ENCODE measurements at places on chromosomes 2 and 18.

- DNase-seq = no peak
These were observed 36.6 kb upstream of the TCF7L1 start for GRCh38 chr2:85096616-85097015.

- DNase-seq = no peak
These were observed 9.7 kb downstream of the OXER1 start for GRCh38 chr2:42754021-42754775.

- DNase-seq = no peak
These were observed 10.8 kb downstream of the GBX2 start for GRCh38 chr2:236157366-236157765.

GRCh38 chr18:48961547-48961946 lies 10.8 kb upstream of the SMAD7 start:
- DNase-seq = no peak

GRCh38 chr18:47260924-47261701 lies 9.7 kb upstream of the SKOR2 start:
- no peak for DNase-seq

DNA sequence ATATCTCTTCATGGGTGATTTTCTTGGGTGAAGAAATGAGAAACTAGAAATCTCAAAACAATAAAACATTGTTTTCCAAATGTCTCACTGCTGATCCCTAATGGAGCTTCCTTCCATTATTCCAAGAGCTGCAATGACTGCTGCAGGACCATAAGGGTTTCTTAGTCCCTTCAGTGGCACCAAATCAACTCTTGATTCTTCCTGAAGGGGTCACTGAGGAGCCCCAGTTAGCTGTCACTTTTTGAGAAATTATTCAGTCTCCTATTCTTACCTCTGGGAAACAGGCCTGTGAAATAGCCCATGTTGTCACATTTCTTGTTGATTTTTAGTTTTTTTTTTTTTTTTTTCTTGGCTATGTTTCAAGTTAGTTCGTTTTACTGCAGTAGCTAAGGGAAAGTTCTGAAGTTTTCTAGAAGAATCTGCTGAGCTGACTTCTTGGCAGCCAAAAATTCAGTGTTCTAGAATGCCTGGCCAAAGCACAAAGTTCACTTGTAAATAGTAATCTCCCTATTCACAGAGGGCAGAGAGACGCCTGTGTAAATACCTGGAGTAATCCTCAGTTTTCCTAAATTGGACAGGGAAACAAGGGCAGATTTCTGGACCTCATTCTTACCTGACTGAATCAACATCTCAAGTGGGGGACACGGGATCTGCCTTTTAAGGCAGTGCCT lies 480.0 kb downstream of the RIT2 start:
- no peak for DNase-seq

DNA sequence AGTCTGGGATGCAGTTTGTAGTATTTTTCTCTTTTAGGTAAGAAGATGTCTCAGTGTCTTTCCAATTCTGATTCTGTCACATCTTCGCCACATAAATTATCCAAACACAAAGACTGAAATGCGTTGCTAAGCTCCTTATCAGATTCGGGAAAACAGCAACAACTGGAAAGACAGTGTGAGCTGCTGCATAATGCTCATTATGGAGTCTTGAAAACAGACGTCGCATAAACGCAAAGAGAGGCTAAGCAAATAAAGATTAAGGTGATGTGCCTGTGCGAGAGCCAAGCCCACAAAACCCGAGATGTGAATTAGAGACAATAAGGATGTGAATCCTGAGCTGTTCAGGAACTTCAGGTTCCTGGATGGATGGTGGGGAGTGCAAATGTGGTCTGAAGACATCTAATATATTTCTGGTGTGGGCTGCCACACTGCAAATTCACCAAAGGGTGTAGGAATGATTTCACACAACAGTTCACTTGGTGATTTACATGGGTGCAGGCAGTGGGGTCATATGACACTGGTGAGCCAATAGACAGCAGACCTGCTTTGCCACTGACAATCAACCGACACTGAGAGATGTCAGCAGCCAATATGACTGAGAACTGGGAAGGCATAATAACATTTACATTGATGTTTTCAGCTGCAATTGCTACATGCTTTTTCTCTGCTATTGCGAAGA lies 195.8 kb downstream of the MTX2 start:
- DNase-seq = no peak

DNA sequence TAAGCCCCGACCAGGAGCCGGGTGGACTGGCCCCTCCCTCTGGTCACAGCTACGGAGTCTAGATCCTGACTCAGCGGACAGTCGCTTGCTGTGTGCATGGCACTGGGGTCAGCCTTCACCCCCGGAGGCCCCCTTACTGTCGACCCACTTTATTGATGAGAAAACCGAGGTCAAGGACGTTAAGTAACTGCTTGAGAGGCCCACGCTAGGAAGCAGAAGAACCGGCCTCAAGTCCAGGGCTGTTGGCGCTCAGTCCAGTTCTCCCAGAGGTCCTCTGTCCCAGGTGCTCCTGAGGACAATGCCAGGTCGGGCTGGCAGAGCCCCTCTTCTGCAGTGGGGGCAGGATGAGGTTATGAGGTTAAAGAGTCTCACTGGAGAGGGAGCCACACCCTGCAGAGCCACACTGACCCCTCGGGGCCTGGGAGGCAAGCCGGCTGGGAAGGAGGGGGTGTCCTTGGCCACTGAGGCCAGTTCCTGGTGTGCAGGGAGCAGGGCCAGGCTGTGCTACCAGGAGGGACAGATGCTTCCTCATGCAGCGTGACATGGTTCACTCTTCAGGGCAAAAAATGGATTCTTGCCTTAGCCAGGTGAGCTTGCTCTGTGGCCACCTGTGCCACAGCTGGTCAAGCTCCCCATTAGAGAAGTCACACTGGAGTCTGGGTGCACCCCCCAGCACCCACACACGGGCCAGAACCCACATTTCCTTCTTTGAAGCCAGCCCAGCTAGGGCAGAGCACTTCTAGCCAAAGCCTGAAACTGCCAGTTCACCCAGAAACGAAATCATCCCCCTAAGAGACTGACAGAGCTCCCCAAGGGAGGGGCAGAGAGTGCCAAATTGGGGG lies 47.3 kb upstream of the HPCAL1 start:
- DNase-seq = no peak

- DNase-seq = no peak
These were observed 2.3 kb downstream of the CEP192 start for GRCh38 chr18:12993439-12993838.

Data from LoVo (cell line).